Astrocyte of the spinal cord (primary cell): ENCODE measurements at places on chromosomes 5 and 9.

- DNase-seq, result no peak
Observed at GRCh38 chr5:149490599-149491485, 60.4 kb downstream of the CSNK1A1 start.

GRCh38 chr5:173454736-173455598 lies 126.8 kb upstream of the STC2 start:
- peak; percentile 98 for DNase-seq

- no peak for DNase-seq
Observed at GRCh38 chr9:38257626-38258215, 134.8 kb upstream of the ALDH1B1 start.

DNA sequence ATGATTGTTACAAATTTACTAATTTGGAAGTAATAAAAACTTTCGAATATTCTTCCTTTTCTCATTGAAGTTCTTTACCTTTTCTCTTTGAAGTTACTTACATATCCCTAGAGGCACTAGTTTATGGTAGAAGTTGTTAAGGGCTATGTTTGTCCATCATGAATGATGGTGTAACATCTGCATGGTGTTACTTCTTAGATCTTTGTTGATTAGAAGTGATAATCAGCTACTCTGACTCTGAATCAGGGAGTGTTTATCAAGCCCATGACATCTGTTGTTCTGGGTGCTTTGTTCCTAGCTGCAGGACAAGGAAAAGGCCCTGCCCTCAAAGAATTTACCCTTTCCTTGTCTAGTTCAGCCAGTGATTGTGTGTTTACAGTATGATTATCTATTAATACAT lies 32.9 kb downstream of the MAP3K1 start:
- no peak for DNase-seq

- DNase-seq, result no peak
Observed at GRCh38 chr9:110128664-110129329, 79.2 kb downstream of the C9orf152 start.

- DNase-seq, result no peak
Observed at GRCh38 chr9:98515506-98516204, 193.1 kb downstream of the GABBR2 start.

- DNase-seq, result no peak
Observed at GRCh38 chr9:37624073-37624472, 26.7 kb upstream of the FRMPD1 start.

- peak; percentile 13 for DNase-seq
Observed at GRCh38 chr9:114968671-114969070, 38.3 kb upstream of the TNFSF8 start.

DNA sequence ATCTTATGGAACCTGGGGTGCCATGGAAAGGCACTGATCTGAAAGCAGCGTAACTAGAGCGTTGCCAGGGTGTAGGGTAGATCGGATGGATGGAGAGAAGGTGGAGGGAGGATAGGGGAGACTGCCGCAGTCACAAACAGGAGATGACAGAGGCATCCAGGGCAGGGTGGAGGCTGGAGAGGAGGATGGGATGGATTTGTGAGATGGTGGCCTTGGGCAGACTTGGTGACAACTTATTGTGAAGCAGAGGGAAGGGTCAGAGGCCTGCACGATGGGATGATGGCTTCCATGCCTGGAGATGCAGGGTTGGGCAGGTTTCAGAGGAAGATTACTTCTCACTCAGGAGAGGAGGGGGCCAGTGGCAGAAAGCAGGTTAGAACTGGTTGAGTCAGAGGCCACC lies 2.4 kb downstream of the GLIPR2 start:
- DNase-seq, result no peak

GRCh38 chr5:176497852-176498251 lies 39.4 kb downstream of the RNF44 start:
- DNase-seq, result no peak

DNA sequence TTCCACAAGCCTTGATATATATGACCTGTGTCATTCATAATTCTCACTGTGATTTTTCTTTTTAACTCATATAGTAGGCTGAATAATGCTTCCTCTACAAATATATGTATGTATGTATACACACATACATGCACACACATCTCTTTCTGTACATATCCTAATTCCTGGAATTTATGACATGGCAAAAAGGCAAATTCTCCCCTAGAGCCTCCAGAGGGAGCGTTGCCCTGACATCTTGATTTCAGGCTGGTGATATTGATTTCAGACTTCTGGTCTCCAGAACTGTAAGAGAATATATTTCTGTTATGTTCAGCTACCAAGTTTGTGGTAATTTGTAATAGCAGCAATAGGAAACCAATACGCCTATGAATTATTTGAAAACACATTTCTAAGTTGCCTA lies 166.6 kb upstream of the GAS1 start:
- DNase-seq, result no peak

GRCh38 chr5:156339139-156339841 lies 12.3 kb downstream of the SGCD start:
- no peak for DNase-seq

DNA sequence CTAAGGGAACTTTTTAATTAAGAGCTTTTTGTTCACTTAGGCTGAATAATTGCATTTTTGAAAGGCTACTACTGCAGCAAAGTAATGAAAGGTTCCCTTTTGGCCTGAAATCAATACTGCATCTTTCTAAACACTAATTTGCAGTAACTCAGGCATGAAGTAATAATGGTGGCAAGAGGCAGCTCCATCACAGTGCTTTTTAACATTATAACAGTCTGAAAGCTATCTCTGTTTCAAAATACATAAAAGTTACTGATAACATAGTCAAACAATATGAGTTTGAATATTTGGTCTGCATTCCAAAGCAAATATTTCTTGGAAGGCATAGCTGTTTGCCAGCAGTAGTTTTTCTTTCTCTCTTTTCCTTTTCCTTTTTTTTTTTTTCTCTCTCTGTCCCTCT lies 113.4 kb downstream of the FBN2 start:
- DNase-seq, result no peak

DNA sequence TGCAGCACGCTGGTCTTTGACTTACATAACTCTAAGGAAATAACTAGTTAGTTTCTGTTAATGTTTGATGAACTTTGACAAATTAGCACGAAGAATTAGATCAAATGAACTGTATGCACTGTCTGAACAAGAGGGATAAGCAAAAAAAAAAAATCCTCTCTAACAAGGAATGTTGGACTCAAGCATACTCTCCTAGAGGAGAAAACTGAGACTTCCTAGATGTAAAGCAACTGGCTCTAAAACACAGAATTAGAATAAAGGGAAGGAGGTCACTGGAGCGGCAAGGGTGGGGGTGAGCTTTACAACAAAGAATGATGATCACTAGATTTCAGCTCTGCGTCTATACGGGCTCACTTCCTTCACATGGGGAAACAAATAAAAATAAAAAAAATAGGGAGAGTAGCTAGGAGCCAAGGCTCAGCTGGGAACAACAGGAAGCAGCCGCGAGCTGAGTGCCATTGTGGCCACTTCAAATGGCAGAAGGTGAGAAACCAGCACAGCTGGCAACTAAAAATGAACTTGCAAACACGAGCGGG lies 48.7 kb upstream of the CEMIP2 start:
- no peak for DNase-seq

- DNase-seq, result no peak
Observed at GRCh38 chr5:127410959-127411358, 106.5 kb upstream of the PRRC1 start.

GRCh38 chr9:4603830-4604229 lies 58.3 kb upstream of the PLPP6 start:
- DNase-seq, result no peak

GRCh38 chr5:129653057-129653375 lies 94.9 kb upstream of the MINAR2 start:
- DNase-seq, result no peak

DNA sequence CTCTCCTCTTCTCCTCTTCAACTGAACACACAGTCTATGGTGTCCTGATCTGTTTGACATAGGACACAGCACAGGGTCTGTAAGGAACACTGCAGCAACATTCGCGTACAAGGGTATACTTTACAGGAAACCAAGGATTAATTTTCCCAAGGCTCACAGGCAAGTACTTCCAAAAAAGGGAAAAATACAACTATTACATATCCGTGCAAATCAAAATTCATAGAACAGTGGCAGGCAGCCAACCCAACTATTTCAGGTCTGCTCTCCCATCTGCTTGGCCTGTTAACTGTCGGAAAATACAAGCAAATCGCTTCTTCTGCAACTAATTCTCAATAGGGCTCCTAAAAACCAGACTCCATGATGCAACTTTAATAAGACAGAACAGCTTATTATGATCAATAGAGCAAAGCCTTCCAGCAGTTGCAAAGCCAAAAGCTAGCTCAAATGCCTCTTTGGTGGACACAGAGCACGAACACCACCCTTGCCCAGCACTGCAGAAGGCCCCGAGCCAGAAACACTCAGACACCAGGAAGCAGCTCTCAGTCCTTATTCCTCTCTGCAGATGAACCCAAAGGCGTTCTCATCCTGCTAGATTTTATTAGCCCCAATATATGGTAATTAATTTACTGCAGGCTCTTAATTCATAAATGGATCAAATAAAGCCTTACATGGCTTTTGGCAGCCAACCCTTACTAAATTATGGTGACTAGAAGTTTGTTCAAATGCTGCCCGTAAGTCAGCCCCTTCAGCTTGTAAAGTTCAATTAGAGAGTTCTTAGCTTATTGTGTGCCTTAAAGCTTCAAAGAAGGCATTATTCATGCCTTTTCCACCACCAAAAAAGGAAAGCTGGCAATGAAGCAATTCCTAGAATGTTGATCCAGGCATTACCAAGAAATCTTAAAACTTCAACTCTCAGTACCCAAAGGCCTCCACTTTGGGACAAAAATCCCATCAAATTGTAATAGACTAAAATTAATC lies 68.8 kb downstream of the ZNF608 start:
- no peak for DNase-seq

DNA sequence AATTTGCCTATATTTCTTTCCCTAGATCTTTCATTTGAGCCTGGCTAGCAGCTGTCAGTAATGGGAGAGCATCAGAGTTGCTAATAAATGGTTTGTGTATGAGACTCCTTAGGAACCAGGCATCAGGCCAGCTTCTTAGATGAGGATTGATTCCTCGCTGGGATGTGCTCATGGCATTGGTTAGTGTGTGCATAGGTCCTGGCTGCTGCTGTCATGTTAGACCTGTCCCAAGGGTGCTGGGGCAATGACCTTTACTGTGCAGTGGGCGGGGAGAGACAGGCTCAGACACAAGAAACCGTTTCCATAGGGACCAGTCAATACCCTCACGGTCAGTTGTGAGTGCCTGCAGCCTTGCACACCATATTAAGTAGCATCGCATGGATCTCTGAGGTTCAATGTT lies 112.3 kb upstream of the NR3C1 start:
- DNase-seq, result peak; percentile 25

DNA sequence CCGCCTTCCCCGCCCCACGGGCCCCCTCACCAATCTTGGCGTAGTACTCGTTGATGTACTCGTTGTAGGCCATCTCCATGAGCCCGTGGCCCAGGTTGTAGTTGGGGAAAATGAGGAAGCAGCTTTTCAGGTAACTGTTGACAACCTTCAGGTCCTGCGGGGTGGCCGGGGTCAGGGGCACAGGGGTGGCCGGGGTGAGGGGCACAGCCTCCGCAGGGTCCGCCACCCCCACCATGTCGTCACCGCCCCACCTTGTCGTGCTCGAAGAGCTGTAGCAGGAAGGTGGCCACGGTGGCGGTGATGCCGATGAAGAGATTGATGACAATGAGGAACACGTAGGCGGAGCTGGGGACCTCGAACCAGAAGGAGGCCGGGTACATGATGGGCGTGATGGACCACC lies 14.8 kb upstream of the CLIC3 start:
- no peak for DNase-seq

DNA sequence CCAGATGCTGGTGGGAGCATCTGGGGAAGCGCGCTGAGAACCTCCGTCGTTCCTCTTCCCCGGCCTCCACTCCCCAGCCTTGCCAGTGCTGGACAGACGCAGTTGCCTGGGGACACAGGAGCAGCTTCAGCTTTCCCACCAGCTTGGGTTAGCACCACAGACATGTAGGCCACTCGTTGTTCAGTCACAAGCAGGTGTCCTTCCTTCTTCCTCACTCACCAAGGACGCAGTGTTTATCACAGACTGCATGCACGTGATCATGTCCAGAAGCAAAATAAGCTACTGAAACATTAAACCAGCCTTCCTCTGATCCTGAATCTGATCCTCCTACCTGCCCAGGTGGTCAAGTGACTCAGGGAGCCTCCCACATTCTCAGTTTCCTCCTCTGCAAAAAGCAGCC lies 232.9 kb downstream of the SYK start:
- DNase-seq, result no peak

GRCh38 chr9:104107799-104108198 lies 13.7 kb downstream of the SMC2 start:
- no peak for DNase-seq

GRCh38 chr9:133730994-133731715 lies 7.0 kb downstream of the SARDH start:
- DNase-seq, result no peak

GRCh38 chr5:172035049-172035448 lies 28.6 kb upstream of the FBXW11 start:
- DNase-seq, result no peak

GRCh38 chr5:78503958-78504653 lies 143.7 kb downstream of the SCAMP1 start:
- no peak for DNase-seq

GRCh38 chr5:6676702-6677101 lies 36.5 kb upstream of the TENT4A start:
- DNase-seq, result no peak

GRCh38 chr5:170636206-170636605 lies 132.4 kb downstream of the KCNIP1 start:
- no peak for DNase-seq

DNA sequence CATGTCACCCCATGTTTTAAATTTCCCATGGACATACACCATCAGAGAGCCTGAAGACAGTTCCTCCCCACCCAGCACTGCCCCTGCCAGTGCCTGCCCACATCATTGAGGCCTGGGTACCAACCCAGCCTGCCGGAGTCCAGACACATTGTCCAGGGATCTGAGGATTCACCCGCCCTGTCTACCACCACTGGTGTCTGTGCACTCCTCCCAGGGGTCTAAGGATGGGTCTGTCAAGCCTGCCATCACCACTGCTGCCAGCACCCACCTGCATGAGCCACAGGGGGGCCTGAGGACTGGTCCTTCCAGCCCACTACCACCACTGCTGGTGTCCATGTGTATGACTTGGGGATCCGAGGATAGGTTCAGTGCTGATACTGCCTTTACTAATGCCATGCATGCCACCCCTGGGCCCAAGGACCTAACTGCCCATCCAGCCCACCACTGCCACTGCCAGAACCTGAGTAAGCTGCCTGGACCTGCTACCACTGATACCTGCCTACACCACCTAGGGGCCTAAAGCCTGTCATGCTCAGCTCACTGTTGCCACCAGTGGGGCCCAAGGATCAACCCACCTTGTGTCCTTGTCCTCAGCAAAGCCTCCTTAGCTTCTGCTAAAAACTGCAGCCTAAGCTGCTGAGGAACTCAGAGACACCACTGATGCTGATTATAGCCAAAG lies 137.8 kb downstream of the GIN1 start:
- no peak for DNase-seq

DNA sequence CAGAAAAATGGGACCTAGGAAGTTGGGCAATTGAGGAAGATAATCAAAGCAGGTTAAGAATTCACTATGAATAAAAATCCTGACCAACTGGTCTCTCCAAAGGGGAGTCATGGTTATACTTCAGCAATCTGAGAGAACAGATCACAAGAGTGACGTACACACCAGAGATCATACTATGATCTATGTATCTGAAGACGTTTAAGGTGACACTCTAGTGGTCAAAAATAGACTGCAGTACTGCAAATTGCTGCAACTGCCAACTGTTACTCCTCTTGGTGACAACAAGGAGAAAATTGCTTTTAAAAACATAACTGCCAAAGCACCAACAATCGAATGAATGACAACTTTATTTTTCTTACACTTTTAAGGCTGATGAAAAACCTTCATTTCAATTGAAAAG lies 4.9 kb downstream of the AK6 start:
- peak; percentile 12 for DNase-seq
